A549 treated with CORT108297 at 1 μM for 4 hours (cell line): ENCODE measurements at places on chromosomes 16 and 17. TPM values are rescaled to one million over a fixed set of nuclear protein-coding genes. Genes with fewer than 3 reads are reported as not detected.

Gene TPSB2
- 0.09 to 0.15 TPM (median 0.12 TPM) in 3 of 5 replicates, not detected in the others for total RNA-seq

Gene NPIPA2
- 1.2 to 1.9 TPM (median 1.4 TPM) in 5 replicates for total RNA-seq

Gene KREMEN2
- 0.74 to 2.4 TPM (median 2.2 TPM) in 5 replicates for total RNA-seq

Gene SEPTIN12
- 0.16 TPM in 1 of 5 replicates, not detected in the others for total RNA-seq

Gene GRIN2A
- not detected in 5 replicates for total RNA-seq

Gene CARD14
- total RNA-seq: 0.06 to 0.27 TPM (median 0.13 TPM) in 5 replicates

Gene HEXD
- 10.6 to 15.3 TPM (median 14.5 TPM) in 5 replicates for total RNA-seq

Gene MKS1
- total RNA-seq: 10.5 to 12.8 TPM (median 11.7 TPM) in 5 replicates

Gene JPH3
- 1.3 to 2.5 TPM (median 2.0 TPM) in 5 replicates for total RNA-seq

Gene ABCC12
- total RNA-seq: 0.05 to 0.16 TPM (median 0.12 TPM) in 4 of 5 replicates, not detected in the other

Gene COQ9
- 40.1 to 53.3 TPM (median 51.4 TPM) in 5 replicates for total RNA-seq

Gene PIK3R5
- 0.05 to 0.11 TPM (median 0.10 TPM) in 3 of 5 replicates, not detected in the others for total RNA-seq
